ENCODE measurements at places on chromosomes 4 and X.

DNA sequence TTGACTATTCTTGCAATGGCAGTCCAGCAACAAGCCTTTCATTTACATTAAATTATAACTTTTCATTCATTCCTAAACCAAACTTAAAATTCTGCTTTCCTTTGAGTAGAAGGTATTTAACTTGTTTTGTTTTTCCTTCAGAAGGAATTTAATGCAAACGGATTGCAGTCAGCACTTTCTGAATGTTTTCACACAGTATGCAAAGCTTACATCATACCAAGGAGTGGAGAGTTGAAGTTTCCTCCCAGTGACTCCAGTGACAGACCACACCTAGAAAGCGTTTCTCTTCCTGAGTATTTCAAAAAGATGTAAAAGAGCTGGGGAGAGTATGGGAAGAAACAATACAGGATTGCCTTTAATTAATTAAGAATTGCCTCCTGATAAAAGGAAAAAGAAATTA lies 8.1 kb downstream of the EPGN start:
- DNase-seq: no peak

- no peak for DNase-seq
Measured at GRCh38 chr4:182294451-182294850, 51.2 kb downstream of the TENM3 start.

GRCh38 chr4:78659264-78659663 lies 107.7 kb downstream of the ANXA3 start:
- no peak for DNase-seq

GRCh38 chr4:14967982-14968381 lies 34.3 kb upstream of the CPEB2 start:
- no peak for DNase-seq

- no peak for DNase-seq
Measured at GRCh38 chr4:47383829-47384427, 79.6 kb downstream of the COMMD8 start.

DNA sequence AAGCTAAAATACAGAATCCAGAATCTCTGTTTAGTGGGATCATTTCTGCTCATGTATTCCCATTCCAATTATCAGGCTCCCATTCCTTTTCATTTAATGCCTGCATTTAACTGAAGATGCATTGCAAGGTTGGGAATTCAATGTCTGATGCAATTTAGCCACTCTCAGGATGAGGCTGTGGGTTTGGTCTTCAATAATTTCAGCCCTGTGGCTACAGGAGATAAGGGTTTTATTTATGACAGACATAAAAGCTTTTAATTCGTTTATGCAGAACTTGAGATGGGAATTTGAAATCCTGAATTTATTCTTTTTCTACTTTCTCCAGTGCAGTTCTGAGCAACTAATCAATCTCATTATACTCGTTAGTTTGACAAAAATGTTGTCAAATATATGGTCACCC lies 1225.9 kb downstream of the PCDH18 start:
- no peak for DNase-seq

DNA sequence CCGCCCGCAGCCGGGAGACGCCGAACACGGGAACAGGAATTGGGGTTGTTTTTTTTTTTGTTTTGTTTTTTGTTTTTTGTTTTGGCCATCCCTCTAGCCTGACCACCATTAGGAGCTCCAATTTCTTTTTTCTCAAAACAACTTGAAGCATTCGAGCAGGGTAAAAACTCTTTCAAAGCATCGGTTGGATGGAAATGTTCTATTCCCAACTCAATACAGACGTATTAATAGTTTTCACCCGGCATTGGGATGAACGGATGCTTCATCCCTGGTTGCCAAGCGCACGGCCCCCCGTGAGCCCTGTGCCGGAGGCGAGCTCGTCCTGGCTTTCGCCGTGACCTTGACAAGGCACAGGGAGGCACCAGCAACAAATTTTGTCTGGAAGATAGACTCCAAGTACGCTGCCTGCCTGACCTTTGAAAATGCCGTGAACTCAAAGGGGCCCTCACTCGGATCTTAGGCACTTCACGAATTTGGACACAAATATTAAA lies 352 bp upstream of the MAP3K15 start:
- DNase-seq: no peak

DNA sequence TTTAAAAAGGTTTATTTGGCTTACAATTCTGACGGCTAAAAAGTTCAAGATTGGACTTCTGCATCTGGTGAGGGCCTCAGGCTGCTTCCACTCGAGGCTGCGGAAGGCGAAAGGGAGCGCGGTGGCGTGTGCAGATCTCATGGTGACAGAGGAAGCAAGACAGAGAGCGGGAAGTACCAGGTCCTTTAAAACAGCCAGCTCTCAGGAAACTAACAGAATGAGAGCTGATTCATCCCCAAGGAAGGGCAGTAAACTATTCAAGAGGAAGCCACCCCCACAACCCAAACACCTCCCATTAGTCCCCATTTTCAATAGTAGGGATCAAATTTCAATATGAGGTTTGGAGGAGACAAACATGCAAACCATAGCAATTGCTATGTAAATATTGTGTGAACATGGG lies 2144.2 kb upstream of the AGA start:
- DNase-seq: no peak

DNA sequence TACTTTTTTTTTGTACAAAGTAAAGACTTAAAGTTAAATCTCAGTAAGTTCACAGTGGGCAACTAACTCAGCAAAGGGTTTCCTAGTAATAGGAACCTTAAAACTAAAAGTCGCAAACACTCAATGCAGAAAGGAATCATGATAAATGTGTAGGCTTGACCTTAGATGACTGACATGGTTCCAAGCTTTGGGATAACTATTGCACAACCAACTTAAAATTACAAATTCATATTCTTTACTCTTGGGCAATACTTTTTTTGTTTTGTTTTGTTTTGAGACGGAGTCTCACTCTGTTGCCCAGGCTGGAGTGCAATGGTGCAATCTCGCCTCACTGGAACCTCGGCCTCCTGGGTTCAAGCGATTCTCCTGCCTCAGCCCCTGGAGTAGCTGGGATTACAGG lies 8.2 kb downstream of the ELOVL6 start:
- no peak for DNase-seq

GRCh38 chr4:14155803-14156202 lies 528.3 kb upstream of the BOD1L1 start:
- DNase-seq: no peak

DNA sequence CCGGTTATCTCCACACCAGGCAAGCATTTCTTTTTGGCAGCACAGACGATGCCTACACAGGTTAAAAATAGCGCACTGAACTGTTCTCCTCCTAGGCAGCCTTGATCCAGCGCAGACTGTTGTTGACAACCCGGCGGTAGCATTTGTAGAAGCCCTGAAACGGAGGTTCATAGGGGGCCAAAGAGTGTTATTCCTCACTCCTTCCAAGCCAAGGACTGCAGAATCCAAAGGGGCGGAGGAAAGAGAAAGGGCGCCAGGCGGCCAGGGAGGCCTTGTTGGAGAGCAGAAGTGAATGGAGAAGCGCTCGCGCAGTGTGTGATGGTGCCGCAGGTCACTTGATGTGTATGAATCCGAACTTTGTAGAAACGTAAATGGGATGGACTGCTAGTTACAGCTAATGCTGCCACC lies 82.7 kb downstream of the TENM3 start:
- no peak for DNase-seq

DNA sequence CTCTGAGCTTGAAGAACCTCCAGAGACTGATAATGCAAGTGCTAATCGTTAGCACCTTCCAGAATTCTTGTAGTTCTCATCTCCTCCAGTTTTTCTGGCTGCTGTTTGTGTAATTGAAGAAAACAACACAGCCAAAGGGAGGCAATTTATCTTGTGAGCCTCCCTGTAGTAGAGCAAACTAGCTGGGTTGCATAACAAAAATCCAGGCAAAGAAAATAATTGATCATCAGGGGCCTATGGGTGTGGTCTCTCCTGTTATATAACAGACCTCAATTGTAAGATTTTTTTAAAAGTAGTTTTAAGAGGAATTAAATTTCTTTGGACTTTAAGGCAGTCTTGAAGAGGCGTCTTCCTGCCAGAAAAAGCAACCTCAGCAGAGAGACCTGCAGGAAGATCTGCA lies 817.0 kb downstream of the CENPC start:
- no peak for DNase-seq

GRCh38 chr4:73251384-73251783 lies 7.2 kb downstream of the ANKRD17 start:
- DNase-seq: no peak

GRCh38 chr4:180650273-180650672 lies 1592.9 kb upstream of the TENM3 start:
- DNase-seq: no peak

DNA sequence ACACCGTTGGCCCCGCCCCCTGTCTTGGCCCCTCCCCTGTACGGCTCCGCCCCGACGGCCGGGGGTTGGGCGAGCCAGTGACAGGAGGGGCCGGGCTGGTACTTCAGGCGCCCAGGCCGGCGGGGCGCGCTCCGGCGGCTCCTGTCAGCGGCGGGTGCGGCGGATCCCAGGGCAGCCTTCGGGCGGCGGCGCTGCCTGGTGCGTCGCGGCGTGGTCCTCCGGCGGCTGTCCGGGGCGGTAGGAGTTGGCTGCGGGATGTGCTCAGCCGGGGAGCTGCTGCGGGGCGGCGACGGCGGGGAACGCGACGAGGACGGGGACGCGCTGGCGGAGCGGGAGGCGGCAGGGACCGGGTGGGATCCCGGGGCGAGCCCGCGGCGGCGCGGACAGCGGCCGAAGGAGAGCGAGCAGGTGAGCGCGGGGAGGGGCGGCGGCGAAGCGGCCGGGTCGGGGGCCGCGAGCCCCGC lies at the start of gene FAM241A:
Gene FAM241A, plus strand, starts transcription at position 129 of the 464 bp plus-strand sequence. Its CDS starts 127 bp downstream, at position 256.
- DNase-seq: peak; percentile 81

DNA sequence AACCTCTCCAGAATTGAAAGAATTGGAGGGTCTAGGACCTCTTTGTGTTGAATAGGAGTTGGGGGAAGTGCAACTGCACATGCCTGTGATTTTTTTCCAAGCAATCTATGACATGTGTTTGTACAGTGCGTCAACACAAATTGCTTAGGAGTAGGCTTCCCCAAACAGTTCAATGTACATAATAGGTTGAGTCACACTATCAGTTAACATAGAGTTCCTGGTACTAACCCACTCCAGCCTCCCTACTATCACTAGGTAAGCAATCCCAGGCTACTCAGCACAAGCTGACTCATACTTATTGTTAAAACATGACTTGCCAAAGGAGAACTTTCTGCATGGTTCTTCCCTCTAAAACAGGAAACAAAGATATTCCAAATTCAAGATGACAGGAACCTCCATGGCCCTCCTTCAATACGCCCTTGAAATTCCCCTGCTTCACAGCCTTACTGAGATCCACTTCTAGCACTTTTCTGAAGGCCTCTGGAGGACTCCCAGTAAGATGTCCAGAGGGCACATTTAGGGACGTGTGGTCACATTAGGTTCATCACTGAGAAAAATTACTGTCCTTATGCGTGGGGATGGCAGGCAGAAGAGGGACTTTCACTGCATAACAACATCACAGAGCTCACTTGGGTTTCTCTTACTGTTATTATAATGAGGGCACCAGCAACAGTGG lies 8.4 kb upstream of the VSIG1 start:
- no peak for DNase-seq

DNA sequence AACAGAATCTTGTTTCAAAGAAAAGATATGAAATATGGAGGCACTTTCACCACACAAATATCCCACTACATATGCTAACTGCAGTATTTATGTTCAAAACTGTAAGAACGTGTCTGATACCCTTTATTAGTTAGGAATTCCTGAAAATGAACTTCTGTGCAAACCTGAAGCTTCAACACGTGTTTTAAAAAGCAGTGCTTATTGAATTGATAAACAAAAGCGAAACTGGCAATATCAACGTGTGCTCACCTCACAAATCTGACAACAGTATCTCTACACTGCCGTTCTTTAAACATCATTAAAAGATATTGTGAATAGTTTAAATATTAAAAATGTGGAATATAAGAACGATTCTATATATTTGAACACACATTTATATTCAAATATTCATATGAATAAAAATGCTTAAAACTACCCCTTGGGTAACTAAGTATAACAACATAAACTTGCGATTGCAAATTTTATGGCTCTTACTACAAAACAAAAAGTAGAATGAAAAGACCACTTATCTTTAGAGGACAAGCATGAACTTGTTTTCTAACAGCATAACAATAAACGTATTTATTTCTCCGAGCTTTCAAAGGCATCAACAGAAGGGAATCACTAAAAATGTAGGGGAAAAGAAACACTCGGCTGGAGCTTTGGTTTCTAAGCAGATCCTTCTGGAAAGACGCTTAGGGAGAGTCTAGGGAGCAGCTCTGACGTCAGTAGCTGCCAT lies at the start of gene LRP2BP:
Gene LRP2BP, minus strand, starts transcription at position 687 of the 718 bp plus-strand sequence. CDS start 17,738 bp downstream, outside the sequence.
- DNase-seq: no peak

- no peak for DNase-seq
Measured at GRCh38 chrX:9465380-9466123, 694 bp downstream of the TBL1X start.

DNA sequence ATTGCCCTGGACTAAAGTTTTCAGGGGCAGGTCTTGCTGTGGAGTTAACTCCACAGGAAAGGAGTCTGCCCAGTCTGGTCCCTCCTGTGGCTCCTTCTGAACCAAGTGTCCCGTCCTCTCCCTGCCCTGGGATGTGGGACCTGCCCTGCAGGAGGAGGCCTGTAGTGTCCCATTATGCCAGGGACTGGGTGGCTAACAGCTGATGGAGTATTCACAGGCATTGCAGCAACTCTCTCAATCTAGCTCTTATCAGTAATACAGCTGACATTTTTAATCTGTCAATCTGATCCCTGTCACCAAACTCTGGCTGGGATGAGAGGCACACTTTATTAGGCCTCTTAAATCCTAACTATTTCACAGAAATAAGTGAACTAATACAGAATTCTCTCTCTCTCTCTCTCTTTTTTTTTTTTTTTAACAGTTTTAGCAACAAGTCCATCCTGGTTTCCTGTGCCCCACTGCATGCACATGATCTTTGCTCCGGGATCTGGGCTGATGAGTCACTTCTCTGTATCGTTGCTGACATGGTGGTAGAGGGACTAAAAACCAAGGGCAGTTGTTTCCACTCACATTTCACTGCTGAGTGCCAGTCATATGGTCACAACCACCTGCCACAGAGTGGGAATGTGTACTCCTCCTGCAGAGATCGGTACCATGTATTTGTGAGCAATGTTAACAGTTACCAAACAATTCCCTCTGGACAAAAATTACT lies 39.1 kb downstream of the HAND2 start:
- DNase-seq: no peak

DNA sequence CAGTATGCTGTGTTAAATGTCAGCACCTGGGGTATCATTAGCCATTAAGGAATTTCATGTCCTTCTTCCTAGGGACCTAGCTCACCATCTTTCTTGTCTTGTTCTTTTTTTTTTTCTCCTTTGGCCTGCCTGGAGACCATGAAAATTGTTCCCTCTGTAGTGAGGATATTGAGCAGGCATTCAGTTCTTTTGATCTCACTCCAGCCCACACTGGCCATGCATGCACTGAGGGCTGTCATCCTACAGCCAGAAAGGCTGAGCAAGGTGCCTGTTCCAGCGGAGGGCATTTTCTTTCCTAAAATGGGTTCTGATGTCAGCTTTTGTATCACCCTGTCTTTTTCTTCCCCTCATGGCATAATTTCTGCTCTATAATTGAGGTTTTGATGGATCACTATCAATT lies 275.9 kb upstream of the HAND2 start:
- DNase-seq: no peak

GRCh38 chr4:73908965-73909364 lies 39.8 kb downstream of the CXCL1 start:
- no peak for DNase-seq

GRCh38 chrX:14362721-14363120 lies 166.6 kb upstream of the GLRA2 start:
- no peak for DNase-seq

Measured in stimulated activated CD8-positive, alpha-beta memory T cell treated with anti-CD3 and anti-CD28 coated beads, Interleukin-4, amount 100 ng/mL, for 1 hour (primary cell).